ENCODE measurements at places on chromosomes 13 and 19. TPM values are rescaled to one million over a fixed set of nuclear protein-coding genes. Genes with fewer than 3 reads are reported as not detected.

Gene PIBF1
- total RNA-seq, result 23.5 TPM

Gene HCST
- total RNA-seq, result not detected

Gene CEACAM21
- not detected for total RNA-seq

Gene CHAF1A
- 82.1 TPM for total RNA-seq

Gene SMIM24
- total RNA-seq, result 1.7 TPM

Gene GZMM
- not detected for total RNA-seq

Gene DIRAS1
- total RNA-seq, result 2.7 TPM

Gene ZNF813
- total RNA-seq, result 24.3 TPM

Gene SNRPA
- total RNA-seq, result 179 TPM

Gene ZNF649
- total RNA-seq, result 32.7 TPM

Gene MEDAG
- not detected for total RNA-seq

Gene SEMA6B
- total RNA-seq, result 82.3 TPM

Gene BST2
- total RNA-seq, result 44.8 TPM

Data from neural progenitor cell (in vitro differentiated cells).